GM12891 (cell line): ENCODE measurements at places on chromosomes 13 and 19.

DNA sequence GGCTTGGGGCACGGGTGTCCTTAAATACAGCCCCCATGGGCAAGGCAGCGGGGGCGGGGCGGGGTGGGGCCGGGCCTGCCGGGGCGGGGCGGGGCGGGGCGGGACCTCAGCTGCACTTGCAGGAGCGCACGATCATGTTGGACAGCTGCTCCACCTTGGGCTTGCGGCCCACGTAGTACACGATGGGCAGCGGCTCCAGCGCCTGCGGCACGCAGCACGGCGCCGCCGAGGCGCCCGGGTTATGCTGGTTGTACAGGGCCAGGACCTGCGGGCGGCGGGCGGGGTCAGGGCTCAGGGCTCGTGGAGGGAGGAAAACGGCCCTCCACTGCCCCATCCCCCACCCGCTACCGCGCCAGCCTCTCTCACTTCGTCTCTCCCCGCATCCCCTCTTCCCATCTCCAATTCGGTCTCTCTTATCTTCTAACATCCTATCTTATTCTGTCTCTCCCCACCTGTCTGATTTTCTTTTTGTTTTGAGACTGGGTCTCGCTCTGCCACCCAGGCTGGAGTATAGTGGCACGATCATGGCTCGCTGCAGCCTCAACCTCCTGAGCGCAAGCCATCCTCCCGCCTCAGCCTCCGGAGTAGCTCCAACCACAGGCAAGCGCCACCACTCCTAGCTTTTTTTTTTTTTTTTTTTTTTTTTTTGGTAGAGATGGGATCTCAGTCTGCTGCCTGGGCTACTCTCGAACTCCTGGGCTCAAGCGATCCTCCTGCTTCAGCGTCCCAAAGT, 21.1 kb downstream of the CCDC97 start:
- no peak for DNase-seq

DNA sequence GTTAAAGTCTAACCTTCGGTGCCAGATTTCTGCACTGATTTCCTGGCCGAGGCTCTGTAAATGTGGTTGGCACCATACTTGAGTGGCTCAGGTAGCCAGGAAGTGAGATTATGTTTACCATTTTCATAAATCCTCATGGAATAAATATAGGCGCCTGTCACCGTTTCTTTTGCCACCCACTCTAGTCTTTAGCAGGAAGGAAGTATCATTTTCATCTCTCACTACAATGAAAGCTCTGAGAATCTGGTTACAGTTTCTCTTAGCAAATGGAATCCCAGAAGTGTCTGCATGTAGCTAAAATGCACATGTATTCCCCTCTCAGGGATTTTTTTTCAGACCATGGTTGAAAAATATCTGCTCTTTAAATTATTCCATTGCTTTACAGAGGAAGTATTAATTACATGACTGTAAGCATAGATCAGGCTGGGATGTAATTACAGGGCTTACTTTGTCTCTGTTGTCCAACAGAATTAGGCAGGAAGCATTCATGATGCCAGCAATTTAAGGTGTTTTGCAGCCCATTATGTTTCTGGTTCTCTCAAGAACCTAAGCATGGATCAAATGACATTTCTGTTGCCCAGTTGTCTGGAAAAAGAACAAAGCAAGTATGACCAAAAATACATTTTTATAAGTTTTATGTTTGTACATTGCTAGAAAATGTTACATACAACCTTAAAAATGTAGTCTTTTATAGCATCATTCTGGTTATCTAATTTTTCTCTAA, 221.7 kb upstream of the SPRY2 start:
- no peak for DNase-seq

- DNase-seq, result no peak
Observed at GRCh38 chr19:7337380-7338194, 11.2 kb upstream of the ARHGEF18 start.

- no peak for DNase-seq
Observed at GRCh38 chr19:48355365-48355954, 8.3 kb downstream of the TMEM143 start.

GRCh38 chr13:100674572-100674871, at the start of gene TMTC4:
TMTC4 (minus strand) TSS chr13:100674795; CDS start chr13:100670362, 4,433 bp downstream.
- DNase-seq, result no peak

GRCh38 chr19:40460185-40460584, 5.4 kb downstream of the BLVRB start:
- no peak for DNase-seq

DNA sequence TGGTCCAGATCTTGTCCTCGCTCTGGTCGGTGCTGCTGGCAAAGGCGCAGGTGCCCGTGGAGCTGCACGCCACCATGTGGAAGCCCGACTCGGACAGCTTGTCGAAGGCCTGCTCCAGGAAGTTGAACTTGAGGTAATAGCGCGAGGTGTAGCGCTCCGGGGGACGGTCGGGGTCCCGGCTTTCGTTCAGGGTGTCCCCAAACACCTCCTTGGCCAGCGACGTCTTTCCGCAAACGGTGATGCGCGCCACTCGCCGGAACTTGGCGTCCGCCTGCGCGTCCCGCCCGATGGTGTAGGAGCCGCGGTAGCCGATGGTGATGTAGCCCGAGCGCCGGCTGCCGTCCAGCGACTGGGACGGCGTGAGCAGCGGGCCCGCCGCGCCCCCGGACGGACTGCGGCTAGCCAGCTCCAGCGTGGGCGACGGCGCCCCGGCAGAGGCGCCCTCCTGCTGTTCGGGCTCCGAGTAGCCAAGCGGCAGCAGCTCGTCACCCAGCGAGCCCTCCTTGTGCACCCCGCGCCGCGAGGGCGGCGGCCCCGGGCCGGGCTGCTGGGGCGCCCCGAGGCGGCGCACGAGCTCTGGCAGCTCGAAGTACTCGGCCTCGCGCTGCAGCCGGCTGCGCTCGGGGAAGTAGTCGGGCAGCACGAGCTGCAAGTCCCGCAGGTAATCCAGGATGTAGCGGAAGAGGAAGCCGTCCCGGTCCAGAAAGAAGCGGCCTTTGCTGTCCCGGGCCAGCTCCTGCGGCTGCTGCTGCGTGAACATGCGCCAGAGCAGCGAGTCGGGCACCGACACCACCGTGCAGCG, 801 bp downstream of the KCTD12 start:
- DNase-seq, result peak; percentile 35

DNA sequence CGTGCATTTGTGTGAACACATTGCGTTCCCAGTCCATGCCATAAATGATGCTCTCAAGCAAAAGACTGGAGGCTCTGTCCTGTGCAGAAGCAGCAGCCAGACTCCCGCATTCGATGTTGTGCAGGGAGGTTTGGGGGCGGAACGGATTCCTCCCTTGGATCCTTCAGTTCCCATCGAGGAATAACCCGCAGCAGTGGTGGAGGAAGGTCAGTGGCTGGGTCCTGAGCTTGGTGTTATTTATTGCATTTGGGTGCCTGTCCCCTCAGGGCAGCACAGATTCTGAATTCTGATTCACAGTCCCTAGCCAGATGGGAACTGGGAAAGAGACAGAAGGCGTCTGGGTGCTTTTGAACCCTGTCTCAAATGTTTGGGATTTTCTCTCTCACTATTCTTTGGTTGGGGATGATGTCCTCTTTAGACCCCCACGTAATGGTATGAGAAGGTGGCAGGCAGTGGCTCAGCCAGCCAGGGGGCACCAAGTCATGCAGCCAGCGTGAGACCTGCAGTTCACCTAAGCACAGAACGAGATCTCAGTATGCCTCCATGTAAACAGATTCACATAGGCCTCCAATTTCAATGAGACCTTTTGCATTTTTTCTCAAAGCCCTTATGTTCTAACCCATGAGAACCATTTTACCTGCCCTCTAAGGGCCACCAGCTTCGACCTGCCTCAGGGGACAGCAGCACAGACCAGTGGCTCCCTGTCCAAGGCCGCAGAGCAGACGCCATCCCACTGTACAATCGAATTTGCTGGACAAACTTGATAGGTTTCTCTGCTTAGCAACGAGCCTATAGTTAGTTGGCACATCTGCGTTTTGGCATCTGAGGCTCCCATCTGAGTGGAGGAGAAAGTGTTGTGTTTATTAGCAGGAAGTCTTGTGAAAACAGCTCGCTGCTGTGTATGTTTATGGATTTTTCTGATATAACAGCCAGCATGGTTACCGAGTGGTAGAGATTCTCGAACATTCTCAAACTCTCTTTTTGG, 17.8 kb downstream of the KCTD15 start:
- no peak for DNase-seq

DNA sequence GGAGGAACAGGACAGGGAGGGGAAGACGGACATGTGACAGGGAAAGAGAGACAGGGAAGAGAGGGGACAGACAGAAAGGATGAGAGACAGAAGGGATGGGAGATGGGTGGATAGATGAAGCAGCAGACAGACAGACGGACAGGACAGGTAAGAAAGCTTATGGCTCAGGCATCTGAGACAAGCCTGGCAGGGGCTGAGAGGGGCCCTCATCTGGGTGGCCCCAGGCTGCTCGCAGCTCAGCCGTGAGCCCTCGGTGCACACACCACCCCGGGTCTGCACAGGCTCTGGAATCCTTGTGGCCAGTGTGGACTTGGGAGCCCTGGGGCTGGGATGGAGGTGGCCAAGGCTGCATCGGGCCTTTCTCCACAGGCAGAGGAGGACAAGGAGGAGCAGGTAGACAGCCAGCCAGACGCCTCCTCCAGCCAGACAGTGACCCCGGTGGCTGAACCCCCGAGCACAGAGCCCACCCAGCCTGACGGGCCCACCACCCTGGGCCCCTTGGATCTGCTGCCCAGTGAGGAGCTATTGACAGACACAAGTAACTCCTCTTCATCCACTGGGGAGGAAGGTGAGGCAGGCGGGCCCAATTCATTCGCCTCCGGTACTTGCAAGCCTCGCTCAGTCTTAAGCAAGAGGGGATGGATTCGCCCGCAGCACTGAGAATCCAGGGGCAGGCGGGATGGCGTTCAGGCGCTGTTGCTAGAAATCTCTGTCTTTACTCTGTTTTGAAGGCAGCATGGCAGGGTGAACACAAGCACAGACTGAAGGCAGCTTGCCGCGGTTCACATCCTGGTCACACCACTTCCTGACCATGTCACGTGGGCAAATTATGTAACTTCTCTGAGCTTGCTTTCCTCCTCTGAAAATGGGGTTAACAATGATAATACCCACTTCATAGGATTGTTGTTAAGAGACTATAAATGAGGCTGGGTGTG, 14.0 kb downstream of the GRAMD1A start:
- DNase-seq, result no peak
